NCI-H446 treated with DMSO at 0.1 percent for 48 hours (cell line): ENCODE measurements at places on chromosomes 12 and 14.
A peak's percentile ranks its signal among the peaks of the same experiment; 100 is the strongest.

- no peak for DNase-seq
Observed at GRCh38 chr12:4034921-4035320, 161.7 kb upstream of the PARP11 start.

GRCh38 chr12:11580125-11580751 is 69.2 kb upstream of the ETV6 start:
- DNase-seq: peak; percentile 35

- peak; percentile 70 for DNase-seq
Observed at GRCh38 chr12:124523071-124523470, 44.3 kb downstream of the NCOR2 start.

- DNase-seq: no peak
Observed at GRCh38 chr12:79658221-79658620, 32.5 kb downstream of the PAWR start.
